ENCODE measurements at places on chromosomes 3 and 15. TPM values are rescaled to one million over a fixed set of nuclear protein-coding genes. Genes with fewer than 3 reads are reported as not detected.

The VIPR1 gene
- total RNA-seq = 0.58 TPM

The CLEC3B gene
- not detected for total RNA-seq

The CHAC1 gene
- 2.6 TPM for total RNA-seq

The TMEM40 gene
- 0.29 TPM for total RNA-seq

The PLA2G4D gene
- total RNA-seq = not detected

The SPESP1 gene
- total RNA-seq = not detected

The ANKUB1 gene
- total RNA-seq = not detected

The CKMT1B gene
- 7.6 TPM for total RNA-seq

The NOX5 gene
- total RNA-seq = 0.31 TPM

The SAMMSON gene
- not detected for total RNA-seq

The CLDN16 gene
- total RNA-seq = 0.06 TPM

The BCL2A1 gene
- total RNA-seq = 18.4 TPM

The UROC1 gene
- total RNA-seq = not detected

The GP9 gene
- total RNA-seq = not detected

The NDN gene
- 0.08 TPM for total RNA-seq

The THPO gene
- total RNA-seq = not detected

The PGBD4 gene
- 1.1 TPM for total RNA-seq

The KBTBD13 gene
- not detected for total RNA-seq

The PYGO1 gene
- total RNA-seq = 6.9 TPM

The CATSPER2 gene
- 0.89 TPM for total RNA-seq

The CYP11A1 gene
- total RNA-seq = not detected

All from A549 treated with CpdA at 1 μM for 4 hours (cell line).